Pulmonary artery endothelial cell (primary cell): ENCODE measurements at places on chromosomes 11 and 22. TPM values are rescaled to one million over a fixed set of nuclear protein-coding genes. Genes with fewer than 3 reads are reported as not detected.

- no peak for DNase-seq
Measured at GRCh38 chr22:36610567-36610966, 81.6 kb upstream of the EIF3D start.

DNA sequence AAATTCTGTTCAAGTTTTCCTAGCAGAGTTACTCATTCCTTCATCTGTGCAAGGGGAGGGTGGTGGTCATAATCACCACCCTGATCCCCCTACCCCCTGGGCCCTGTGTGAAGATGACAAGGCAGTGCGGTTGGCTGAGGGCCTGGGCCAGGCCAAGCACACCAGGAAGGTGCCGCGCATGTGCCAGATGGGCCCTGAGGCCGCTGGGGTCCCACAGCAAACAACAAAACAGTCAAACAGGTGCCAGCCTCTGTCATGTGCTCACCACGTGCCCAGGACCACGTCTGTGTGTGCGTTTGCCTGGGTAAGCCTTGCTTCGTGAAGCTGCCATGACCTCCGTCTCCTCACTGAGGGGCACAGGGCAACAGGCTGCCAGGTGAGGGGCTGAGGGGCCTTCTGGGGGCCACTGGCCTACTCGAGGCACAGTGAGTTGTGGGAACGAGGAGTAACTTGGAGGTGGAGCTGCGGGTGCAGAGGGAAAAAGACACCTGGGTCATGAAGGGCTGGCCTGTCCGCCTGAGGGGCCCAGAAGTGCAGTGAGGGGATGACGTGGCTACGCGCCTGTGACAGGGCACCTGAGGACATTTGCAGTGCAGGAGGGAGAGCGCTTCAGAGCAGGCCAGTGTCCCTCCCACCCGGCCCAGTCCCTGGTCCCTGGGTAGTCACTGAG is 25.8 kb downstream of the RSPH14 start:
- DNase-seq: no peak

DNA sequence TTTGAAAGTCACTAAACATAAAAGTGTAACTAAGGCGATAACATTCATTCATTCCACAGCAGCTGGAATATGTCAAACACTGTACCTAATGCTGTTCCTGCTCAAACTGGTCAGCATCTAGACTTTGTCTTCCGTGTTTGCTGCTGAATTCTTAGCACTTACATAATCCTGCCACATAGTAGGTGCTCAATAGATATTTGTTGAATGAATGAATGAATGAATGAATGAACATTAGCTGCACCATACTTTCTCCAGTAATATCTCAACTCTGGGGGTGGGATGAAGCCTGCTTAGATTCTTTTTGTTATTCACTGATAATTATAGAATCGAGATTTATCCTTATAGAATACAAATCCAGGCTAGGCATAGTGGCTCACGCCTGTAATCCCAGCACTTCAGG is 6.6 kb upstream of the RNF169 start:
- no peak for DNase-seq

GRCh38 chr11:70169632-70170031 is 33.5 kb upstream of the FADD start:
- DNase-seq: no peak

DNA sequence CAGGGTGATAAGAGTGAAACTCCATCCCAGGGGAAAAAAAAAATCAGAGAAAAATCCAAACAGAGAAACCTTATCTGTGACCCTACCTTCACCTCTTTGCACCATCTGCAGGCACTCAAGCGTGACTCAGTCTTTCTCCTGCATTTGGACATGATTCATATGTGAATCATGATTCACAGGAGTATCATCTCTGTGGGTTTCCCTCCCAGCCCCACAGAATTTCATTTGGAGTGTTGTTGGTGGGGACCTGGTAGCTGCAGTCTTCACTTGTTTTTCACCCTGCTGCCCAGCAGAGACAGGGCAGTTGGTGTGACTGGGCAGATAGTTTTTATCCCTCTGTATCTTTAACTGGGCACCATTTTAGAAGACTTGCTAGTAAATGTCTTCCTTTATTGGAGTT is 75.7 kb downstream of the DEPDC5 start:
- DNase-seq: peak; percentile 60

- DNase-seq: no peak
Measured at GRCh38 chr11:33089776-33090175, 50.4 kb downstream of the TCP11L1 start.

DNA sequence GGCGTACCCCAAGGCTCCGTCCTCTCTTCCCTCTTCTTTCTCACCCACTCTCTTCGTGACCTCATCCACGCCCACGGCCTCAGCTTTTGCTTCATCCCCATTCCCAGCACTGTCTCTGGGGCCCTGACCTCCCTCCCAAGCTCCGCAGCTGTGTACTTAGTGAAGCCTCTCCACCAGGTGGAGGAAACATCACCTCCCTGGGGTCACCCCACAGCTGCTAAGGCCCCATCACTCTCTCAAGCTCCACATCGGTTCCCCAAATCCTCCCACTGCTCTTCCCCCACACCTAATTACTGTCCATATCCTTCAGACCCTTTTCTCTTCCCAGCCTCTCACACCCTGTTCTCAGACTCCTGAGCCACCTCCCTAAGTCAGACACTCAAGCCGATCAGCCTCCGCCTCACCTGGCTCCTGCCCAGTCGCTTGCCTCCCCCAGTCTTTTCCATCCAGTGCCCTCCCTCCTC is 7.9 kb upstream of the SYT7 start:
- DNase-seq: no peak

DNA sequence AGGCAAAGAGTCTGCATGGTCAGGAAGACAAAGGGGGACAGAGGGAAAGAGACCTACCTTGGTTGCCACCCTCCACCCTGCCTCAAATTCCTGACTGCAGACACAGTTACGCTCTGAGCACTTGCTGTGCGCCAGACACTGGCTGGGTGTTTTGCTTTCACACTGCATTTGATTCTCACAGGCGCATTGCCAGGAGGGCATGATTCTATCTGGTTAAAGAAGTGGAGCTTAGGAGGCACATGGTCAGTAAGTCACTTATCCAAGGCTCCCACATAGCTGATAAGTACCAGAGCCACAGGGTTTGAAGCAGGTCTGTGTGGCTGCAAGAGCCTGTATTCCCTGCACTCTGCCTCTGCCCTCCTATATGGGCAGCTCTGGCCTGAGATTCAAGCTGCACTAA is 103.9 kb downstream of the TIMP3 start:
- no peak for DNase-seq

DNA sequence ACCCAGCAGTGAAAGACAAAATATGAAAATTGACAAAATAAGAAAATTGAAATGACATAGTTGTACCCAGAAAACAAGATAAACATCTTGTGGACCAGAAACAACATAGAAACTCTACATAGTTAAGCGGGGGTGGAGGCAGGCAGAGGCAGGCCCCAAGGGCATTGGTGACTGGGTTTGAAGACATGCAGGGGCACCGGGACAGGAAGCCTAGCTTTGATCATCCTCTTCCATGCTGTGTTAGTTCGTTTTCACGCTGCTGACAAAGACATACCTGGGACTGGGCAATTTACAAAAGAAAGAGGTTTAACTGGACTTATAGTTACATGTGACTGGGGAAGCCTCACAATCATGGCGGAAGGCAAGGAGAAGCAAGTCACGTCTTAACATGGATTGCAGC is 33.5 kb upstream of the CRTAM start:
- DNase-seq: no peak

GRCh38 chr11:112797648-112798293 is 163.4 kb upstream of the NCAM1 start:
- no peak for DNase-seq

GRCh38 chr11:124122123-124122522 is 6.9 kb downstream of the VWA5A start:
- DNase-seq: no peak

GRCh38 chr22:39317775-39318506 is 1.5 kb downstream of the RPL3 start:
- DNase-seq: no peak

DNA sequence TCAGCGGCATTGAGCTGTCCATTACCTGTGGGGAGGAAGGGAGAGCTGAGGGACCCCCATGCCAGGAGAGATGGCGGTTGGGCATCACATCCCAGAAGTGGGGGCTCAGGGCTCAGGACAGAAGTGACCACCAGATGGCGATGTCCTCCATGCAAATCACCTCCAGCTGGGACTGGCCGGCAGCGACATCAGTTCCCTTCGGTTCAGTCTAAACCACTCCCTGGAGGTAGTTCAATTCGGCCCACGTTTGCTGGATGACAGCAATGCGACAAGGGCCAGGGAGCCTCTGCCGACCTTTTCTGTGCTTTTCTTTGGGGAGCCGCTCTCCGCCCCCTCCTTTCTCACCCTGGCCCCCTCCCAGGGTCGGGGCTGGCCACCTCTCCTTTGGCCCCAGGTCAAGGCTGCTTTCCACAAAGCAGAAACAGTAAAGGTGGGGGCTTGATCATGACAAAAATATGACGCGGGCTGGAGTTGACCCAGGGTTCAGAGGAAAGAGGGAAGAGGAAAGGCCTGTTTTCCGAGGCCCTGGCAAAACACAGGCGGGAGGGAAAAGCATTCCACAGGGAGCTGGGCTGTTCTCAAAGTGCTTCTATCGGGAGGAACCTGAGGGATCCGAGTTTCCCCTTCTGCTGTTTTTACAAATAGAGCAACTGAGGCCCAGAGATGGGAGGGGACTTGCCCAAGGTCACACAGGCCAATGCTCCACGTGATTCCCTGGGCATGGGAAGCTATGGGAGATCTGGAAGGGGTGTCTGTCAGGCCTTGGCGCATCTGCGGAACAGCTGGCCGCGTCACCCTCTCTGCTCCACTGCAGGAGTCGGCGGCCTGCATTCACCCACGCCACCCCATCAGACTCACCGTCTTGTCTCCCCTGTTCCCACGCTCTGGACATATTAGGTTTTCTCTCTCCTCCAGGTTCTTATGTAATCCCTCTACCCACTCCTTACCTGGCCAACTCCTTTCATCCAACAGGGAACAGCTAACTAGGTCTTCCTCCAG is 54.7 kb downstream of the FBXO7 start:
- DNase-seq: peak; percentile 27

DNA sequence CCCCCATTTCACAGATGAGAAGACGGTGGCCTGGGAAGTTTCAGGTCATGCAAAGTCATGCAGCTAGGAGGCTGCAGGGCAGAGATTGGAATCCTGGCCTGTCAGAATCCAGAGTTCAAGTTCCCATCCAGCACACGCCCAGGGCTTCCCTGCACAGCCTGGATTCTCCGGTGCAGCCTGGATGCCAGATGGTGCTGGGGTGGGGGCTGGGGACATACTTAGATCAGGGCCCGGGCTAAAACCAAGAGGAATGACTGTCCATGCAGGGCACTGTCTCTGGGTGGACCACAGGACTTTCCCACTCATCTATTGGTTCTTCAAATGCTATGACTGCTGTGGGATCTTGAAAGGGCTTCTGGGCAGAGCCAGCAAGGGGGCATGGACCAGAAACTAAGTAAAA is 24.6 kb downstream of the LMO1 start:
- DNase-seq: no peak

- no peak for DNase-seq
Measured at GRCh38 chr11:100888836-100889235, 201.7 kb downstream of the ARHGAP42 start.

- DNase-seq: no peak
Measured at GRCh38 chr11:113528982-113529381, 53.8 kb upstream of the DRD2 start.

DNA sequence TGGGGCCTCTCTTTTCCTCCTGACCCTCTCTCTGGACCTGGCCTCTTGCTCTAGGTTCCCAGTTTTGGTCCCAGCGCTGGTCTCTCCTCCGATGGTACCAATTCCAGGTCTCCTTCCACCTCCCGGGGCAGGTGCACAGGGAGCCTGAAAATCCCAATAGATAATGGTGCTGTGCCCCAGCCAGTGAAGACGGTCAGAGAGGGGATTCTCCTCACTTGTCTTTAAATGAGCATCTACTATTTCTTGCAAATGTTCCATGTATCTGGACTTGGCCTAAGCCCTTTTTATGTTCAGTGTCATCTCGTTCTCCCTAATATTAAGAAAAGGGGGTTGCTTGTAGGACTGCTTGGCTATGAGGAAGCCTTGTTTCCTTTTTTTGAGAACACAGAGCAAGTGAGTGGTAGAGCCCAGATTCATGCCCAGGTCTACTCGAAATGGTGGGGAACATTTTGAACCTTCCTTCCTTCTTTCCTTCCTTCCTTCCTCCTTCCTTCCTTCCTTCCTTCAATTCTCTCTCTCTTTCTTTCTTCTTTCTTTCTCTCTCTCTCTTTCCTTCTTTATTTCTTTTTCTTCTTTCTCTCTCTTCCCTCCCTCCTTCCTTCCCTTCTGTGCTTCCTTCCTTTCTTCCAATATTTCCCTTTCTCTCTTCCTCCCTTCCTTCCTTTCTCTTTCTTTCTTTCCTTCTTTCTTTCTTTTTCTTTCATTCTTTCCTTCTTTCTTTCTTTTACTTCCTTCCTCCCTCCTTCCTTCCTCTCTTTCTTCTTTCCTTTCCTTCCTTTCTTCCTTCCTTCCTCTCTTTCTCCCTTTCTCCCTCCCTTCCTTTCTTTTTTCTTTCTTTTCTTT is 620 bp downstream of the APOBEC3A start:
- DNase-seq: no peak

DNA sequence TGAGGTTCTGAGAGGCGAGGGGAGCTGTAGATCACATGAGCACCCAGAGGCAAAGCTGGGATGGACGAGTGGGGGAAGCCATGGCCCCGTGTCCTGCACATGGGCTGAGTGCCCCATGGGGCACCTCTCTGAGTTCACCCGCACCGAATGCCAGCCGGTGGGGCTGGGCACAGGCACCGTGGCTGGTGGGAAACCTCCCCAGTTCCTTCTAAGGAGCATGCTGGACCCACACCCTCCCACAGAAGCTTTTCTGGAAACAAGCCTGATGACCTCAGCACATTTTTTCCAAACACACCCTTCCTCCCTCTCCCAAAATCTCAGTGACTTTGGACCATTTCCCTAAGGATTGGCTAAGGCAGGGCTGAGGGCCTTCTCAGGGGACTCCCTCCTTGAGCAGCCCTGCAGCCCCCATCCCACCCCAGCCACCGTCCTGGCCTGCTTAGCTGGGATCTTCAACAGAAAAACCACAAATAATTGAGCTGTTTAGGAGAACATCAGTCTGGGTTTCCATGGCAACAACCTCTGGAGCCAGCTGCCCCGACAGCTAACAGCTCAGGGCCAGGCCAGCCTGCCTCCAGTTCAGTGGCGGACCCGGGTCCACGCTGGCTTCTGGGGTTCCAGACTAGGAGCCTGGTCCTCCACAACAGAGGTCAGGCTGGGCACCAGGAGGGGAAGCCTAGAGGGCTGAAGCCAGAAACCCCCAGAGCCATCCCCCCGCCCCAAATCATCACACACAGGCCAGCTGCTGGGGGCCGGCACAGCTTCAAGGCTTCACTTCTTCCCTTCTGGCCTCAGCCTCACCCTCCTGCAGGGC is 18.1 kb upstream of the LINC01488 start:
- DNase-seq: no peak

GRCh38 chr11:2466869-2467694 is 22.3 kb downstream of the KCNQ1 start:
- no peak for DNase-seq

GNAZ gene
- 1.1 and 2.8 TPM in 2 replicates for total RNA-seq

C11orf97 gene
- total RNA-seq: not detected in 2 replicates

TRPM5 gene
- not detected in 2 replicates for total RNA-seq

MED19 gene
- 16.7 and 18.5 TPM in 2 replicates for total RNA-seq

CELSR1 gene
- 0.73 and 0.95 TPM in 2 replicates for total RNA-seq

OR52E8 gene
- total RNA-seq: not detected in 2 replicates

TRIM22 gene
- total RNA-seq: 116 and 129 TPM in 2 replicates

KRTAP5-1 gene
- total RNA-seq: not detected in 2 replicates
